ENCODE measurements at places on chromosomes 12 and 14.

GRCh38 chr12:123011701-123012100, 31.2 kb downstream of the ARL6IP4 start:
- no peak for DNase-seq

- no peak for DNase-seq
Measured at GRCh38 chr12:115936997-115937916, 340.2 kb downstream of the MED13L start.

- DNase-seq = no peak
Measured at GRCh38 chr12:92513231-92513730, 189.5 kb upstream of the PLEKHG7 start.

GRCh38 chr14:66503532-66503931, 4.4 kb upstream of the GPHN start:
- DNase-seq = no peak

DNA sequence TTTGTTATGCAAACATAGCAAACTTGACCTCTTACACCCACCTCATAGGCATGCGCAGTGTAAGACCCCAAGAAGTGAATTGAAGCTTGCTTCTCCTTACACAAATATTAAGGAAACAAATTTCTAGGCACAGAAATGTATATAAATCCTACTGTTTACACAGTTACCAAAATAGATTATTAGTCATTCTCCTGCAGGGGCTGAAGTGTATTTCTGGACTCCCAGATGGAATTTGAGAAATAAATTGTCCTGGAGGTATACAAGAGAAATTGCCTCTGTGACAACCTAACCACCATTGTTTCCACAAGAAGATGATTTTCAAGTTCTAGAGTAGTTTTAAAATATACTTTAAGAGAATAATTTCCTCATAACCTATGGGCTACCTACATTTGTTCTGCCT, 656.0 kb upstream of the MDGA2 start:
- DNase-seq = no peak

DNA sequence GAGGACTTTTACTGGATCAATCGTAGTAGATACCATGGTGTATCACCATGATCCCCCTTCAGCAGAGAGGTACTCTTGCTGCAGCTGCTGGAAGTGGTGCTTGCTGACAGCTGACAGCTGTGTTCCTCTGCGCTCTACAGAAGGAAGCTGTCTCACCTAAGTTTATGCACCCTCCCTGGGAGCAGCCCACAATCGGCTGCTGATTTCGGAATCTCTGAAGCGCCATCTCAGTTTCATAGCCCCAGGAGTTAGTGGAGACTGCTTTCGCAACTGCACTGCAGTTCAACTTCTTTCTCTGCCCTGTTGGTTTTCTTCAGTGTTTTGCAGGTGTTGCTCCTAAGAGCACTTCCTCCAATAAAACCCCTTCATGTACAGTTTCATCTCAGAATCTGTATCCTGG, 237.9 kb downstream of the PAWR start:
- DNase-seq = no peak

DNA sequence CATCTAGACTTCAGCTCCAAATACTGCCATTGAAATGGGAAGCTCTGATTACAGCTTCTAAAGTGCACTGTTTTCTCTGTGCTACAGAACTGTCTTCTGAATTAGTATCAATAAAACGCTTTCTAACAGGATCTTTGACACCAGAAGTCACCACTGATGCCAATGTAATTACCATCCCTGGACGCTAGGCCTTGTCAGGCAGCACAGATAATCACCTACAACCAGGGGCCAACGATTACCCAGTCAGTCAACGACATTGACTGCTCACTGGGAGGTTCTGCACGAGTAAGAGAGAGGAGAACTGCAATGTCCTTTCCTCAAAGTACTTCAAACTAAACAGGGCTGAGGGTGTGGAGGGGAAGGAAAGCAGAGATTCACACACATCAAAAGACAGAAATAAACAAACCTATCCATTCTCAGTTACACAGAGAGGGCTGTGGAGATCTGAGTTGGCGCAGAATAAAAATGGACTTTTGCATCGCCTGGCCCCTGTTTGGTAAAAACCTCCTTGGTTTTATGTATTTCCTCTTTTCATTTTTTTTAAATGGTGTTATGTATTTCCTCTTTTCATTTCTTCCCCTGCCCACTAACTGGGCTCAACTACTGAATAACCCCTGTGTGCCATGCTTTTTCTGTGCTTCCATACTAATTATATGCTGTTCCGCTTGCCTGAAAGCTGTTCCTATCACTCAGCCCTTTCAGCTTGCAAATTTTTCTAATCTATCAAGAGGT, 492.2 kb downstream of the APAF1 start:
- no peak for DNase-seq

DNA sequence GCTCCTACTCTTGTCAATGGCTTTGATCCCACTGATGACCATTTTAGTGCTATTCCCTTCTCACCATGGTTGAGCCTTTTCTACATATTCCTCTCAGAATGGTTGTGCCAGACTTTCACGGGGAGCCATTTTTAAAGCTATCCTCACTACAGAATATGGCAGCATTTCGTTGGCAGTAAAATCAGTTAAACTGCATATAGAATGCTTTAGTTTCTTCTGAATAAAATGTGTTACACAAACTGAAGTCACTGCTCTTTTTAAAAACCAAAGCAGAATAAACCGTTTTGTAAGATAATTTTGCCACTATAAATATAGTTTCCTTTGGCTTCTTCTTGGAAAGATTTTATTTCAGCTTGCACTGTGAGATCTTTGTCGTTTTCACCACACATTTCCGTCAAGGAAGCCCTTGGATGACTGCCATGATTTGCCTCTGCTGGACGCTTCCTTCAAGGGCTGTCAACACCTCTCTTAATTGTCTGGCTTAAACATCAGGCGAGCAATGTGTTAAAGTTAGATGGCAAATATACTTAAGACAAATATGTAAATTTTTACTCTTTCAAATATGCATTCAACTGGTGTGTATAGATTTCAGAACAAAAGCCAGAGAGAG, 624.2 kb downstream of the DIO2 start:
- DNase-seq = no peak

GRCh38 chr12:131608740-131609690, 101.9 kb upstream of the SFSWAP start:
- DNase-seq = peak; percentile 79

DNA sequence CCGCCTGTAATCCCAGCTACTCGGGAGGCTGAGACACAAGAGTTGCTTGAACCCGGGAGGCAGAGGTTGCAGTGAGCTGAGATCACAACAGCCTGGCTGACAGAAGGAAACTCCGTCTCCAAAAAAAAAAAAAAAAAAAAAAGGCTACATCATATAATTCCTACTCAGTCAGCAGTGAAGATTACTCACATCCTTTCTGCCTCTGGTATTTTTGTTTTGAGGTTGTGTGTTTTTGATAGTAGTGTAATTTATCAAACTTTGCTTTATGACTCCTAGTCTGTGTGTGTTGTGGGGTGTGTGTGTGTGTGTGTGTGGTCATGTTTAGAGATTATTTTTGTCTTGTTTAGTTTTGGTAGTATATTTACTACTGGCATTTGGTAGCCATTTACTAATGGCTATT, 29.8 kb upstream of the DLGAP5 start:
- no peak for DNase-seq

DNA sequence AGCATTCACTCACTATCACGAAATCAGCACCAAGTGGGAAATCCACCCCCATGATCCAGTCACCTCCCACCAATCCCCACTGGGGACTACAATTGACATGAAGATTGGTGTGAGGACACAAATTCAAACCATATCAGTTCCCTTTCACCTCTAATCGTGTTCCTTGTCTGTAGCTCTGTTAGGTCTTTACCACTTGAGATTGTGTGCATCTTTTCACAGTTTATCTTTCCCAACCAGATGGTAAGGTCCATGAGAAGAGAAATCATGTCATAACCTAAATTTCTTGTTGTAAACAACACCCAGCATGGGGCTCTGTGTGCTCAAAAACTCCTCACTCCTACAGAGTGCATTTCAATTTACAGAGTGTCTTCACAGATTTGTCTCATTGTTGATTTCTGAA, 27.1 kb upstream of the PCED1B start:
- no peak for DNase-seq

DNA sequence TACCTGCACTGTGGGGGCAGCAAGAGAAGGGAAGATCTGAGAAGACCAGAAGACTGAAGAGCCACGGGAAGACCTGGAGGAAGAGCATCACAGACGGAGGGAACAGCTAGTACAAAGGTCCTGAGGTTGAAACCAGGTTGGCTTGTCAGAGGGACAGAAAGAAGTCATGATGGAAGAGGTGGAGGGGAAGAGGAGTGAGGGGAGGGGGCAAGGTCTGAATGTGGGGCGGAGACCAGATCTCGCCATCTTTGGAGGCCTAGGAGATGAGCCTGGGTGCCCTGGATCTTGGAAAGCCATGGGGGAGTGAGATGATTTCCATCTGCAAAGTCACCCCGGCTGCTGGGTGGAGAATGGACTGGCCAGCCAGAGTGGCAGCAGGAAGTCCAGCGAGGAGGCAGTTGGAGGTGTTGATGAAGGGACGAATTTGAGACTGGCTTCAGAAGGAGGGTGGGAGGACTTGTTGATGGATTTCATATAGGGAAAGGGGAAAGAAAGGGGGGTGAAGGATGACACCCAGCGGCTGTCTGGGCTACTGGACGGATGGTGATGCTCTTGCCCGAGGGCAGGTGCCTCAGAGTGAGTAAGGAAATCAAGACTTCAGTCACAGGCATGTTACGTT, 14.6 kb upstream of the UBC start:
- DNase-seq = no peak

DNA sequence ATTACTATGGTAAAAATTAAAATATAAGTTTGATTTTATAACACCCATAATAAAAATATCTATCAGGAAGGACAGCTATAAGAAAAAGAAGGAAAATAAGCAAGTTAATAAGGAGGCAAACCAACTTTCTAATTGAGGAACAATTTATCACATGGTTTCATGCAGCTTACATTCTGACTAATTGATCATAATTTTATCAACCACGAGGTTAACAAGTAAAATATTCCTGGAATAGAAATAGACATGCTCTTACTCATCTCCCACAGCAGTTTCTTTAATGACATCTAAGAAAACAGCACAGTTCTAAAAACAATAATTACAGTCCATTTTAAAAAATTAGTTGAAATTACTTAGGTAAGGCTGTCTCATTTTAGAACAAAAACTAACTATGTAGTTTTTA, 130.8 kb upstream of the KRR1 start:
- no peak for DNase-seq

- no peak for DNase-seq
Measured at GRCh38 chr12:91877456-91878235, 268.0 kb downstream of the BTG1 start.

GRCh38 chr12:116687888-116688287, 50.0 kb downstream of the SPRING1 start:
- no peak for DNase-seq

DNA sequence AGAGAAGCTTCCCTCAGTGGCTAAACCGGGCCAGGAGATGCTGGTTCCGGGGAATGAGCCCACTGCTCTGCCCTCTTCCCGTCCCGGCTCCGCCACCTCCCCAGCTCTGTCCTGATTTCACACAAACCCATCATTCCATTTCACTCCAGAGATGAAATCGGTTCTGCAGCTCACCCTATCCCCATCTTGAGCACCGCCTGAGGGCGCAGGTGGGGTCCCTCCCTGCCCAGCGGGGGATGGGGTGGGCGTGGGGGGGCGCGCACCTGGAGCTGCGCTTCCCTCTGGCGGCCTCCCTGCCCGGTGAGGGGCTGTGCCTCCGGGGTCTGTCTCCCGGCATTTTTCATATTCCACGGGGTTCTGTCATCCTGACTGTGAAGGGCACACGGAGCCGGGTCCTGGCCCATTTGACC, 44.7 kb downstream of the NOC4L start:
- DNase-seq = no peak

GRCh38 chr12:74791365-74791764, 253.7 kb downstream of the ATXN7L3B start:
- no peak for DNase-seq

DNA sequence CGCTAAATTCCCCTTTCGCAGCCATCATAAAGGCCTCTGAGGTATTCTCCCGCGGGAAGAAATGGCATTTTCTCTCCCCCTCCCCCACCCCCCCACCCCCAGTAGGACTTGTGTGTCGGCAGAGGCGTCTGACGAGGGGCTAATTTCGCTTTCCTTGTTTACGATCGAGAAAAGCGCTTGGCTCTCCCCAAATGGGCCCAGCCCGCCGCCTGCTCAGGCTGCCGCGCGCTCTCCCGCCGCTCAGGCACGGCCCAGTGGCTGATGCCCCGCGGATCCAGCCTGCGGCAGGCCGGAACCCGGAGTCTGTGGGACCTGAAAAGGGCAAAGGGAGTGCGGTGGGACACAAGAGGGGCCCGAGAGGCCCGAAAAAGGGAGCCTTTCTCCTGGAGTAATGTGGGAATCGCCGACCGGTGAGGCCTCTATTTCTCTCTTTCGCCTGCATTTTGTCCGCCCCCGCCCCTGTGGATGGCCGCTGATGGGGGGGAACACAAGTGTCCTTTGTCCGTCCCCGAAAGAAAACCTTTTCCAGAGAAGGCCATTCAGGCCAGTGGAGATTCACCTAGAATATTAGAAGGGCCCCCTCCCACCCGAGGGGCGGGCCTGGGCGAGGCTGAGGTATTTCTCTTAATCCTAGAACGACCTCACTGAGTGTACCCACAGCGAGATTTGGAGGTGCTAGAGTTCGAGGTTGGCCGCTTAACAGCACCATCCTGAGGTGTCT, 9.0 kb upstream of the HOXC6 start:
- DNase-seq = no peak

- no peak for DNase-seq
Measured at GRCh38 chr14:23712287-23712686, 76.1 kb downstream of the DHRS2 start.

DNA sequence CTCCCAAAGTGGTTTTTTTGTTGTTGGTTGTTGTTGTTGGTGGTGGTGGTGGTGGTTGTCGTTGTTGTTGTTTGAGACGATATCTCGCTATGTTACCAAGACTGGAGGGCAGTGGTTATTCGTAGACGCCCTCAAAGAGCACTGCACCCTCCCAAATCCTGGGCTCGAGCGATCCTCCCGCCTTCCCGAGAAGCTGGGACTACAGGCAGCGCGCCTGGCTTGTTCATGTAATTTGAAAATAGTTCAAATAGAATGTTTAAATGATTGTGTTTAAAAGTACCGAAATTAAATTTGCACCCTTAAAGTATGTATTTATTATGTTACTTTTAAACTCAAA, 439 bp upstream of the ANAPC5 start:
- no peak for DNase-seq

DNA sequence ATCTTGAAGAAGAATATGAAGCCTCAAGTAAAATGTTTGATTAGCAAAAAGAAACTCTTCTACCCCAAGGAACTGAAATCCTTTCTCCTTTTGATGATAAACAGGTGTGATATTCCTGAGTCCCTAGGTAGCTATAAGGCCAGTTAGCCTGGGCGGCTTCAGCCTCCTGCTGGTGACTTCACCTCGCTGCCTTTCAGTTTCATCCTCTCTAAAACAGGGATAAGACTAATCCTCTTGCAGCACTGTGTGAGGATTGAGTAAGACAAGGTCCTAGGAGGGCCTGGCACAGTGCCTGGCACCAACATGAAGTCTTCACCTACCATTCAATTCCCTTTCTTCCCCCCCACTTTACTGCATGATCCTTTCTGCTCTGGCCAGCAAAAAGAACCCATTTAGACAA, 42.1 kb downstream of the CIT start:
- DNase-seq = no peak

DNA sequence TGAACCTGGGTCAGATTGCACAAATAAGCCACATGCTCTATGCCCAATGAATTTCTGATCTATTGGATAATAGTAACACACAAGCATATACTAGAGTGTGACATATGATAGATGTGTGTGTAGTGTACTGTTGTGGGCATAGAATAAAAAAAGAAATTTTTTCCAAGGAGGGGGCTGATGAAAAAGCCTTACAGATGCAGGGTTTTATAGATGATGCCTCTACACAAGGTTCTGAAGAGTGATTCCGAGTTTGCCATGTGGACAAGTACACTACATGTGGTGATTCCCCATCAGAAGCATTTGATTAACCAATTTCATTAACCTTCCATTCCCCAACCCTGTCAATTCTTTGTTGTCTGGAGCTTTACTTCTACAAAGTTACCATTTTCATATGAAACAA, 45.3 kb downstream of the CPM start:
- no peak for DNase-seq
